ENCODE measurements at places on chromosomes 13 and 19. TPM values are rescaled to one million over a fixed set of nuclear protein-coding genes. Genes with fewer than 3 reads are reported as not detected.

PSG4 gene
- polyA plus RNA-seq: 0.58 TPM

COX7A1 gene
- not detected for polyA plus RNA-seq

ACTL9 gene
- not detected for polyA plus RNA-seq

LPAR2 gene
- polyA plus RNA-seq: 5.2 TPM

COLGALT1 gene
- 54.5 TPM for polyA plus RNA-seq

MBD3L2B gene
- not detected for polyA plus RNA-seq

ZNF229 gene
- polyA plus RNA-seq: 5.3 TPM

MYO16 gene
- 0.09 TPM for polyA plus RNA-seq

Data from A549 (cell line).